ENCODE measurements at places on chromosomes 3 and 15.

- no peak for DNase-seq
Observed at GRCh38 chr3:63808633-63809032, 10.5 kb upstream of the C3orf49 start.

GRCh38 chr3:148197061-148197460 lies 500.6 kb upstream of the AGTR1 start:
- no peak for DNase-seq

DNA sequence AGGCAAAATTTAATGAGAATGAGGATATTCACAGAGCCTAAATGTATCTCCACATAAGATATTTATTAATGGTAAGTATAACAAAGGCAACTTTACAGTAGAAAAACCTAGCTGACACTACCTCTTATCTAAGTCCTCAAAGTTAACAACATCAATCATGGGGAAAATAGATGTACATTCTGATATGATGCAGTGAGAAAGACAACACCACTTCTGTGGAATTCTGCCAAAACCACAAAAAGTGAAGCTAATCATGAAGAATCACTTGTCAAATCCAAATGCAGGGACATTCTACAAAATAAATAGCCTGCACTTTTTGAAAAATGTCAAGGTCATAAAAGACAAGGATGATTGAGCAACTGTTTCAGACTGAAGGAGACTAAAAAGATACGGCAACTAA lies 27.5 kb upstream of the EOMES start:
- no peak for DNase-seq

DNA sequence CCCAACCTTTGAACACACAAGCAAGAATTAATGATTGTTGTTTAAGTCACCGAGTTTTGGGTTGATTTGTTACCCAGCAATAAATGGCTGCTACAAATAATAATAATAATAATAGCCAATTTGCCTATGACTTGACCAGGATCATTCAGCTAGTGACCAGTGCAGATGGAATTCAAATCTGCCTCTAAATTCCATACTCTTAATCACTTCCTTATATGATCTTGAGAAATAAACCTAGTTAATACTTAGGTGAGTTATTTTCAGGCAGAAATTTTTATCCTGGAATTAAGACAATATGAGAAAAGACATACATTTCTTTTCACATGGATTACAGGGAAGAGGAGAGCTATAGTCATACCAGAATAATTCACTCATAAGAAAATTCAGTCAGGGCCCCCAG lies 116.0 kb upstream of the GALNT15 start:
- no peak for DNase-seq

- no peak for DNase-seq
Observed at GRCh38 chr15:98690272-98690950, 42.1 kb downstream of the IGF1R start.

- no peak for DNase-seq
Observed at GRCh38 chr3:169527507-169527906, 136.0 kb downstream of the MECOM start.

GRCh38 chr3:123376451-123377242 lies 72.2 kb downstream of the ADCY5 start:
- DNase-seq: no peak
